ENCODE measurements at places on chromosomes 7 and 10.

DNA sequence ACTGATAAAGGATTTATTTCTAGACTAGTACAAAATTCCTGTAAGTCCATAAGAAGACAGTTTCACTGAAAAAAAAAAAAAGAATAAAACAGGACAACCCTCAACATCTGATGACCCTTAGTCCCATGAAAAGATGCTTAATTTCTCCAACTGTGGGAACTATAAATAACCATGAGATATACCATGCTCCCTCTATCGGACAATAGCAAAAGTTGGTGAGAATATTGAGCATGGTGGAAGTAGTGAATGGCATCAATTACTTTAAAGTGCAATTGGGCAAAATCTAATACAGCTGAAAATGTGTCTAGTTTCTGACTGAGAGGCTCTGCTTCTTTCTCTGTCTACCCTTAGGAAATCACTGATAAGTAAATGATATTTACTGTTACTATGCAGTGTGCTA, 348.8 kb downstream of the SUGCT start:
- no peak for DNase-seq

DNA sequence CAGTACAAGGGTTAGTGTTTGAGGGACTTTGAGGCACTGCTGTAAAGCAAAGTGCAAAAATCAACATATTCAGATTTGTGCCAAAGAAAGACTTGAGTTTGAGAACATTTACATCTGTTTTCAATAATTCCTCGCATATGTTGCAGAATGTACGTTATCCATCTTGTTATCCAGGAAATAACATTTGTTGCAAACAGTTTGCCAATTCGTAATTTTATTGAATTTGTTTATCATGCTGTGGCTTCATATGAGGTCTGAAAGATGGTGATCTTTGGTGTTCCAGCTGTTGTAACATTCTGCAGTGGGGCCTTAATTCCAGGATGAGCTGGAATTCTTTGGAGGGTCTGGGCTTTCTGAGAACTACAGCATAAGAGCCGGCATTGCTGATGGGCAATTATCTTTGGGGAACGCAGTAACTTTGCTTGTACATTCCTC, 396.2 kb downstream of the LRMDA start:
- no peak for DNase-seq

DNA sequence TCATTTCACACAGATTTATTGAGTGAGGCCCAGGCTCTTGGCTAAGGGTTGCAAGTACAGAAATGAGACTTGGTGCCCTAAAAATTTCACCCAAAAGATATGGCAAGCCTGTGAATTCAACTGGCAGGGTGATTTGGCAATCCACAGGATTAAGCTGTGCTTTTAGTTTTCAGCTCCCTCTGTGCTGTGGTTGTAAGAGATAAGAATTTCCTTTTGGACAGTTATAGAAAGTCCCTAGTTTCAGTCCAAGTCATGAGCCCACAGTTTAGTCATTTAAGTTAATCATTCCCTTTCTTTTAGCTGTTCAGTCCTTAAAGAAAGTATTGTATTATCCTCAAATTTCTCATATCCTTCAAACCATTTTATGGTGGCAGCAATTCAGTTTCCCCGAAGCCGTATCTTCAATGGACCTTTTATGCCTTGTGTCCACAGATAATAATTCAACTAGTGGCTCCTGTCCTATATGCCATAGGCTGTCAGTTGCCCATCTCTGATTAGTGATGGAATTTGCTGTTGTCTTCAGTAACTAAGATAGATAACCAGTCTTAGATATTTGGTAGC, 73.4 kb upstream of the NAMPT start:
- DNase-seq = no peak

DNA sequence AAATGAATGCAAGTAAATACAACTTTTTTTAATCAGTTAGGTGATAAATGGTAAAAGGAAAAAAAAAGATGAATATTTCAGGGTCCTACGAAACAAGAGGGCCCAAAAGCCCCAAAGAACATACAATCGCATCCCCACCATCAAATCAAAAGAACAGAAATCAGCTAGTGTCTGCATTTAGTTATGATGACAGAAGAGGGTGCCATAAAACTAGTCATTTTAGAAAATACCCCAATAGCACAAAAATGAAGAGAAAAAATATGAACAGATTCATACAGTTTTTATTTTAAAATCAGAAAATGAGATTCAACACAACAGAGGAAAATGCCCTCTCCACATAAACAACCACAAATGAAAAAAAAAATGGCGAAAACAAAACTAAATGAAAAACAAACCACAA, 905.5 kb downstream of the REEP3 start:
- DNase-seq = no peak

DNA sequence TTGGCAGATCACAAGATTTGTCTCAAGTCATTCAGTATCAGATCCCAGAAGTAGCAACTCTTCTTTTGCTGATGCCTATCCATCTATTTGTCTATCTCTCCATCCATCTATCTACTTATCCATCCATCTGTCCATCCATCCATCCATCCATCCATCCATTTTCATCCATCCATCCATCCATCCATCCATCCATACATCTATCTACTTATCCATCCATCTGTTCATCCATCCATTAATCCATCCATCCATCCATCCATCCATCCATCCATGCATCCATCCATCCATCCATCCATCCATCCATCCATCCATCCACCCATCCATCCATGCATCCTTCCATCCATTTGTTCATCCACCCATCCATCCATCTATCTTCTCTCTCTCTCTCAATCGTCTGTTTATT, 142.7 kb downstream of the PFKFB3 start:
- no peak for DNase-seq

DNA sequence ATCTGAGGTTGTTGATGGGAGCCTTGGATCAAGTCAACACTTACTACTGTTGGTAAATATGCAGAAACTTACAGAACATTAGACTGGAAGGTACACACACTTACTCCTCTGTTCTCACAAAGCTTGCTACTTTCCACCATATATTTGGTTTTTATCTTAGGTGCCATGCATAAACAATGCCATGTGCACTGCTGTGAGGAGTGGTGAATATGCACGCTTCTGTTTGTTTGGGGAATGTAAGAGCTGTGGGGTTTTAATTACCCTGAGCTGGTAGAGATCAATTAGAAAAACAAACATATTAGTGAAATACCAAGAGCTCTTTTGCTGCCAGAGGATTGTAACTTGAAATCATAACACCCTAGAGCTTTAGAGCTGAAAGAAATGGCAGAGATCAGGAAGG, 79.8 kb upstream of the ARID5B start:
- no peak for DNase-seq
